Gastroesophageal sphincter (tissue), 4 donors: ENCODE measurements at places on chromosomes 3 and 15. TPM values are rescaled to one million over a fixed set of nuclear protein-coding genes. Genes with fewer than 3 reads are reported as not detected.

GRCh38 chr15:50183112-50183794 is 1.3 kb downstream of the SLC27A2 start:
- no peak for ATAC-seq

DNA sequence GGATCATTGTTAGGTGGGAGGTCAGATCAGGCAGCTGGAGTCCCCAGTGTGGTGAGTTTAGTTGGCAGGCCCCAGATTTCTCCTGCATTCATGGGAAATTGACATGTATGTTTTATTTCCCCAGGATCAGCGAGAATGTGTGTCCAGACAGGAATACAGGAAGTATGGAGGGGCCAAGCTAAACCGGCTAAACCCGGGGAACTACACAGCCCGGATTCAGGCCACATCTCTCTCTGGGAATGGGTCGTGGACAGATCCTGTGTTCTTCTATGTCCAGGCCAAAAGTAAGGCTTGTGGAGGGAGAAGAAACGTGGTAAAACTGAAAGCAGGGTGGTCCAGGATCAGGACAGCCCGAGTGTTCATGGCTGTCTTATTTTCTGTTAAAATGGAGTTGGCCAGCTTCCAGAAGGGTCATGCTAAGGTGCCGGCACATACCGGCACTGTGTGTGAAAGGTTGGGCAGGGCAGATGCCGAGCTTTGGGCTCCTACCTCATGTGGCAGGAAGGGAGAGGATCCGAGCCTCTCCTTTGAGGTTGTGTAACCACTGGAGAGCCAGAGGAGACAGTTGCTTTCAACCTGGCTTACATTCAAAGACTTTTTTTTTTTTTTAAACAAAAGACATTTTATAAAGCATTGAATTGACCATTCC is 83.1 kb downstream of the PGPEP1L start:
- peak; percentile 63 for ATAC-seq

CD80 gene
- not detected for total RNA-seq

- no peak for ATAC-seq
Measured at GRCh38 chr3:167840247-167840646, 104.7 kb downstream of the SERPINI1 start.

DNA sequence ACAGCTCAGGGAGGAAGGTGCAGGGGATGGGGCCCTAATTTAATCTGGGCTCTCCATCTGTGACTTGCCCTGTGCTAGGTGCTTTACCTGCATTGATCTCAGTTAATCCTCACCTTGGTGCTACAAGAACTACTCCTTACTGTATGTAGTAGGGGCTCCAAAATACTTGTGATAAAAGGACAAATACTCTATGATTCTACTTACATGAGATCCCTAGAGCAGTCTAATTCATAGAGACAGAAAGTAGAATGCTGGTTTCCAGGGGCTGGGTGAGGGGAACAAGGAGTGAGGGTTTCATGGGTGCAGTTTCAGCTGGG is 67.2 kb downstream of the SLC6A1 start:
- ATAC-seq, result no peak
